ENCODE measurements at places on chromosomes 2 and 18.

DNA sequence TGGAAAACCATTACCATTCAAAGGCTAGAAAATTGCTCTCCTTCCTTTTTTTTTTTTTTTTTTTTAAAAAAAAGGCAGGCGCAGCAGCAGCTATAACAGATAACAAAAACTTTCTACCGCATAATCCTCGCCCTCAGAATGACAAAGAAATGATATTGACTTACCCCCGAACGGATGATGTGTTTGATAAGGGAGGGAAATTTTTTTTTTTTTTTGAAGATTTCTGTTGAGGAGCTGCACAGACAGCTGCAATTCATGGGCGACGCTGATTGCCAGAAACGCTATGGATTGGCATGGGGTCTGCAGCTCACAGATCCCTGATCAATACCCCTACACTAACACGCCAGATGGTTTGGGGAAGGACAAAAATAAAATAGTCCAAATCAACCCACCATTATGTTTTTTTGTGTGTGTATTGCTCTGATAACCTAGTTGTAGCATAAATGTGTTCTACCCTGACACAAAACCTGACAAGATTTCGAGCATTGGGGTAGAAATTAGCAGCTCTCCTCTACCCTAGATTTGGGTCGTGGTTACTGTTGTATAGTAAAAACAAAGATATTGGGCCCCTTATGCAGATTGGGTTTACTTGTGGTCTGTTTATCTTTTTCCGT is 3.6 kb upstream of the ONECUT2 start:
- DNase-seq, result no peak

DNA sequence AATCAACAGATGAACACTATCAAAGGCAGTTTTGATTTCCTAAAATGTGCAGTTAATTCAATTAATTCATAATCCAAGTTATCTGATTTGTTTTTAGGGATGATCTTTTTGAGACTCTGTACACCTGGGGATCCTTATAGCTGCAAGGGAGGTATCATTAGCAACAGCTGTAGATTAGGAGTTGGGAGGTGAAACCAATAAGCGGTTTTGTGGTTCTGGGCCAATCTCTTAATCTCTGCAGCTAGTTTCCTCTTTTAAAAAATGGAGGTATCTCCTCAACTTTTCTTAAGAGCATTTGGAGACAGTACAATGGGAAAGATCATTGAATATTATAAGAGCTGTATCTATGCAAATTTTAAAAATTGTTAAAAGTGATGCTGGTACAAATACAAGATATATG is 126.0 kb downstream of the MC4R start:
- no peak for DNase-seq

DNA sequence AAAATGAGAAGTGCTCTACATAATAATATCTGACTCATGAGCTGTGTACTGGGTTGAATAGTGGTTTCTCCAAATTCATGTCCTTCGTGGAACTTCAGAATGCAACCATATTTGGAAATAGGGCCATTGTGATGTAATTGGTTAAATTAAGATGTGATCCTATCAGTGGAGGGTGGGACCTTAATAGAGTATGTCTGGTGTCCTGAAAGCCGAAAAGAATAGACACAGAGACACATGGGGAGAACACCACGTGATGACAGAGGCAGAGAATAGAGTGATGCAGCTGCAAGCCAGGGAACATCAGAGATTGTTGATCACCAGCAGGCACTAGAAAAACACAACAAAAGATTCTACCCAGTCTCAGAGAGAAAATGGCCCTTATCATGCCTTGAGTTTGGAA is 310.1 kb downstream of the EXOC6B start:
- no peak for DNase-seq

- no peak for DNase-seq
These were observed 69.4 kb upstream of the ITPRID2 start for GRCh38 chr2:181822097-181822496.

DNA sequence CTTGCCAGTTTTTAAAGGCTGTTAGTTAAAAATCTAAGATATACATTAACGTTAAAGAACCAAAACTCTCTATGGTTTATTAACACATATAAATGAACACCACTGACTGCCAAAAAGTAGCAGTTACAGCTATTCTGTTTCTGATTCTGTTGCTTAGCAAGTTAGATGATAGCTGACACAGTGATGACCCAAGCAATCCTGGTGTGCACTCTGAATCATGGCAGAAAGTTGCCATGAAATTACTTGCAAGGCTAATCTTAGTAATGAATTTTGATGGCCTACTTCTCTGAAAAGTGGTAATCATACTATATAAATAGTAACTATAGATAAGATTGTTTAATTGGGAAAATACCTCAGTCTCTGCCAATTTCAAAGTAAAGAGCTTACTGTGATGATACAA is 57.7 kb downstream of the ROCK2 start:
- DNase-seq, result no peak

DNA sequence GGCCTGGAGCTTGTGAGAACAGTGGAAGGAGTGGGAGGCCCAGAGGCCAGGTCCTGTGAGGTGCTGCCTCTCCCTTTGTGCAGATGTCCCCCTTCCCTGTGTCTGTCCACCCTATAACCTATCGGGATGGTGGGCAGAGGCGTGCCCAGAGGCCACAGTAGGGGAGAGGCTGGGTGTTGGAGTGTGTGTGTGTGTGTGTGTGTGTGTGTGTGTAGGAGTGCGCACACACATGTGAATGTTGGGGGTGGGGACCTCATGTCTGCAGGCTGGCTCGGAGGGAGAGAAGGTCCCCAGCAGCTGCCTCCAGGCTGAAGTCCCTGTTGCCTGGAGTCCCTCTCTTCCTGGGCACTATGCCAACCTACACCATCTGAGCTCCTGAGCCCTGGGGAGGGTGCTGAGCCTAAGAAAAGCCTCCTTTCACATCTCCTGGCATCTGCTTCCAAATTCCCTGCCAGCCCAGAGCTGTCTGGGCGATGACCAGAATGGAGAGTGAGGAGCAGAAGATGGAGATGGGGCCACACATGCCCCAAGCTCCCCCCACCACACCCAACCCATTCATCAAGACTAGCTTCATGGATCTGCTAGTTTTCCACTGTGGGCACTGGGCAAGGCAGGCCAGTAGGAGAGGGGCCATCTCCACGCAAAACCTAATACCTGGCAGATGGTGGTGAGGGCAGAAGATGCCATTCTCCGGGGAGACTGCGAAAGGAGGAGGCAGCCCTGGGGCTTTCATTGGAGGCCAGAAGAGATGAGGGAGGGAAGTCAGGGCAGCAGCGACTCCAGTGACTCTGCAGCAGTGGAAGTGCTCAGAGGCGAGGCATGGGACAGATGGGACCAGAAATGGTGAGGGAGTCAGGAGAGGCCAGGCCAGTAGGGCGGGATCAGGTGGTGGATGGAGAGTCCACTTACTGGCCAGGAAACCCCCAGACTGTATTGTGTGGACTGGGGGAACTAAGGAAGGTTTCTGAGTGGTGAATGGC is 20.3 kb downstream of the KCNK3 start:
- DNase-seq, result no peak

- DNase-seq, result no peak
These were observed 213.0 kb upstream of the RAB6C start for GRCh38 chr2:129766374-129766993.

All from uterus (tissue), 4 donors.